Activated CD4-positive, alpha-beta T cell treated with anti-CD3 and anti-CD28 coated beads, Interleukin-2, Interleukin-4, amounts not matched to agents 100 ng/mL and 50 ng/mL, durations not matched to agents 16 hours and 8 hours (primary cell): ENCODE measurements at places on chromosomes 12 and 14.
A peak's percentile ranks its signal among the peaks of the same experiment; 100 is the strongest.

- peak; percentile 84 for DNase-seq
These were observed 3.3 kb downstream of the ARHGAP9 start for GRCh38 chr12:57476162-57476992.

- no peak for DNase-seq
These were observed 133.3 kb downstream of the TBX5 start for GRCh38 chr12:114272605-114273004.

DNA sequence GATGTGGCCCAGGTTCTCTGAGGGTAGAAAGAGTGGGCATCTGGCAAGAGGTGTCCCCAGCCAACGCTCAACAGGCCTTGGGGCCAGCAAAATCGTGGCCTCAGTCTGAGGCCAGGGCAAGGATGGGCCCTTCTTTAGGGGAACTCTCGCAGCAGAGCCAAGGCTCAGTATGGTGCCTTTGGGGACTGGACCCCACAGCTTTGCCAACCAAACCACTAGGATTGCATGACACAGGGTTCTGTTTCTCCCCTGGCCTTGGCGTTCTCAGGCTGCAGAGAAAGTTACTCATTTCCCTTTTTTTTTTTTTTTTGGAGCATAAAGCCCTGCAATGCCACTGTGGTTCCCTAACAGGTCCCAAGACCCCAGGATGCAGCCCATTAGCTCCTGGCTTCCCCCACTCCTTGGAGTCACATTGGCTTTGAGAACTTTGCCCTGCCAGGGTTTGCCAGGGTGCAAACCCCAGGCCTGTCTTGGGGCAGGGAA, 100.6 kb downstream of the LGMN start:
- no peak for DNase-seq

DNA sequence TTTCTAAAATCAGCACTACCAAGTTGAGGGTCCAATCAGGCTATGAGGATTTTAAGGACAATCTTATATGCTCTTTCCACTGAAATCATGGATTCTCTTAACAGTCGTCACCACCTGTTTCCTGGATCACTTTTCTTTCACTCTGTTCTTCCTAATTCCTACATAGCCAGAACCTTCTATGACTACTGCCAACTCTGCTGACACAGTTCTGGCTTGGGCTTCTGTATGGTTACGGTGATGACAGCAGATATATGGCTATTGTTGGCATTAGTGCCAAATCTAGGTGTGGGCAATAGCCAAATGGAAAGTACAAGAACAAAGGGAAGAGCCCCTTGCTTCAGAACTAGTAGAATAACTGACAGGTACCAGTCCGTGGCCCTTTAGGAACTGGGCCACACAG, 124.0 kb downstream of the ARID2 start:
- no peak for DNase-seq

GRCh38 chr14:56195223-56195622, 77.0 kb downstream of the PELI2 start:
- DNase-seq, result no peak

- no peak for DNase-seq
These were observed 105.3 kb downstream of the TGFB3 start for GRCh38 chr14:75876530-75876929.

- no peak for DNase-seq
These were observed 256.7 kb downstream of the ITPR2 start for GRCh38 chr12:26576266-26576665.

- no peak for DNase-seq
These were observed 32.8 kb upstream of the CMKLR1 start for GRCh38 chr12:108371801-108372344.

DNA sequence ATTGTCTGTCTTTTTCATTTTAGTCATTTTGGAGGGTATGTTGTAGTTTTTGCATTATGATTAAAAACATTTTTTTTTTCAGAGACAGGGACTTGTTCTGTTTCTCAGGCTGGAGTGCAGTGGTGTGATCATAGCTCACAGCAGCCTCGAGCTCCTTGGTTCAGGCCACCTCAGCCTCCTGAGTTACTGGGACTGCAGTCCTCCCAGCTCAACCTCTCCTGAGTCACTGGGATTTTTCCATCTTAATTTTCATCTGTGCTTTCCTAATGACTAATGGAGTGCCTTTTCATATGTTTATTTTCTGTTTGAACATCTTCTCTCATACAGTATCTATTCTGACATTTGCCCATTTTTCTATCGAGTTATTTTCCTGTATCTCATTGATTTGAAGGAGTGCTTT, 52.6 kb downstream of the DYRK2 start:
- DNase-seq, result no peak

- no peak for DNase-seq
These were observed 68.4 kb upstream of the DLK1 start for GRCh38 chr14:100658181-100658886.

- DNase-seq, result no peak
These were observed 34.1 kb upstream of the KLHDC2 start for GRCh38 chr14:49733836-49734235.

DNA sequence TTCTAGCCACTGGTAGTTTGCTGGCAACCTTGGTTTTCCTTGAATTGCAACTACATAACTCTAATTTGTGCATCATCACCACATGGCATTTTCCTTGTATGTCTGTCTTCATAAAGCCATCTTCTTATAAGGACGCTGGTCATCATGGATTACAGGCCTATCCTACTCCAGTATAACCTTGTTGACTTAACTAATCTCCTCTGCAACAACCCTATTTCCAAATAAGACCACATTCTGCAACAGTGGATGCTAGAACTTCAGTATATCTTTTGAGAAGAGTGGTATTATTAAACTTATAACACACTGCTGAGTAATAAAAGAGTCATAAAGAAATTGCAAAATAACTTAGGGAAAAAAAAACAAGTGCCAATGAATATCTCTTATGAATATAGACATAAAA, 511.8 kb upstream of the FOXG1 start:
- DNase-seq, result no peak

DNA sequence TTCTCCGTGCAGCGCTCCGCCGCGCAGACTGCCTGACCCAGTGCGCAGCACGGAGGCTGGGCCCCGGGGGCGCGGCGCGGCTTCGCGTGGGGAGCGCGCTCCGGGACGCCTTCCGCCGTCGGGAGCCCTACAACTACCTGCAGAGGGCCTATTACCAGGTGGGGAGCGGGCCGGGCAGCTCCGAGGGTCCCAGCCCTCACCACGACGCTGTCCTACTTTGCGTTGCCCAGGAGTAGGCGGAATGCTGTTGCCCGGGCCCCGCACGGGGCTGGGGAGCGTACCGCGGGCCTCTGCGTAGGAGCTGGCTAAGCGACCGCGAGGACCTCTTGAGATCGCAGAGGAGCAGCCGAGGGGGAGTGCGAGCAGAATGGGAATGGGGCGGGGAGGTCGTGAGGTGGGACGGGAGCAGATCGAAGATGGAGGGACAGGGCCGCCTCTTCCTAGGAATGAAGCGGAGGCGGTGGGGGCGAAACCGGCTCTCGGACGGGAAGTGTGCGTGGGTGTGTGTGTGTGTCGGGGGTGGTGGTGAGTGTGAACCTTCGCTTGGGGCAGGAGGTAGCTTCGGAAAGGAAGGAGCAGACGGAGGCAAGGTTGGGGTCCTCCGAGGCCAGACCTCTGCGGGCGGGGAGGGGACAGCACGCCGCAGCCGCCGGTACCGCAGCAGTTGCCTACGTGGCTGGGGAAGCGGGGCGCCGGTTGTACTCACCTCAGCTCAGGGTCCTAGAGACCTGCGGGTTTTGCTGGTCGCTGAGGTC, 751 bp downstream of the P3H3 start:
- DNase-seq, result no peak

DNA sequence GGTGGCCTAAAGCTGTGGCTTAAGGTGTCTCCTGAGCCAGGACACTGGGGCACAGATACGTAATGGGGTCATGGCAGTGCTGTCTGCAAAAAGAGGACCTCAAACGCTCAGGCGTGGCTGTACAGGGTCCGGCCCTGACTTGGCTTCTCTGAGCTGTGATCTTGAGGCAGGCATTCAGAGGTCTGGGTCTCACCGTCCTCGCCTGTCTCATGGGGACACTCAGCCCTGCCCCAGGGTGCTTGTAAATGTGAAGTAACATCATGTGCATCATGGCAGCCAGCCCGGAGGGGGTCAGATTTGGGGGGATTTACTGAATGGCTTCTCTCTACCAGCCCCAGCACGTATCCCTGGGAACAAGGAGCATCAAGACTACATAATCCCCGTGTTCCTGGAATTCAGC, 28.8 kb downstream of the DIO3 start:
- DNase-seq, result no peak

GRCh38 chr12:2796187-2796666, 1.5 kb downstream of the FKBP4 start:
- DNase-seq, result no peak

DNA sequence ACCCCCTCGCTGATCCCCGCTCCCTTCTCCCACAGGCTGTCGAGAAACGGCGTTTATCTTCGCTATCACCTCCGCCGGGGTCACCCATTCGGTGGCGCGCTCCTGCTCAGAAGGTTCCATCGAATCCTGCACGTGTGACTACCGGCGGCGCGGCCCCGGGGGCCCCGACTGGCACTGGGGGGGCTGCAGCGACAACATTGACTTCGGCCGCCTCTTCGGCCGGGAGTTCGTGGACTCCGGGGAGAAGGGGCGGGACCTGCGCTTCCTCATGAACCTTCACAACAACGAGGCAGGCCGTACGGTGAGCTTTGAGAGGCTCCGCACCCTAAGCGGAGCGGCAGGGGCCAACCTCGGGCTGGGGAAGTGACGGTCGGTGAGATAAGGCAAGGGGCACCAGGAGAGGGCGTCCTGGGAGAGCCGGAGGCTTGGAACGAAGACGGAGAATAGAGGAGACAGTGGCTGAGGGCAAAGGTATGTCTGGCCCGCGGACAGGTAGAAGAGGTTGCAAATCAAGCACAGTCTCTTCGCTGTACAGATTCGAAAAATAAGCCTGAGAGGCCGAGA, 2.3 kb downstream of the WNT1 start:
- no peak for DNase-seq
